ENCODE measurements at places on chromosomes 7 and 10.

- peak; percentile 71 for DNase-seq
Measured at GRCh38 chr10:102133373-102134195, 744 bp downstream of the PPRC1 start.

DNA sequence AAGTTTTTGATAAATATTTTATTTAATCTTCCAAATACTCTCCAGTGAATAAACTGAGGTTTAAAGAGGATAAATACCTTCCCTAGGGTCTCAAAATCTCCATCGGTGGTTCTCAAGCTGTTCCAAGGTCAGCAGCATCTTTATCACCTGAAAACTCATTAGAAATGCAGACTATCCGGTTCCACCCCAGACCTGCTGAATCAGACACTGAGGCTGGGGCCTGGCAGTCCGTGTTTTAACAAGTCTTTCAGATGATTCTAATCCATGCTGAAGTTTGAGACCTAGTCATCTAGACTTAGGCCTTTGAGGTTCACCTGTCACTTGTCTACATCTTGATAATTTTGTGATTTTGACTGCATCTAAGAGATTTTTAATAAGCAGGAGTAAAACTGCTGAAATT, 37.5 kb downstream of the PLEKHA8 start:
- DNase-seq = no peak

GRCh38 chr7:89029864-89030263, 234.3 kb upstream of the TEX47 start:
- peak; percentile 81 for DNase-seq

GRCh38 chr7:119925581-119926289, 347.2 kb upstream of the KCND2 start:
- DNase-seq = no peak

GRCh38 chr10:118332948-118333710, 9.0 kb downstream of the FAM204A start:
- DNase-seq = no peak

- DNase-seq = peak; percentile 21
Measured at GRCh38 chr7:15839416-15840100, 153.1 kb upstream of the MEOX2 start.

DNA sequence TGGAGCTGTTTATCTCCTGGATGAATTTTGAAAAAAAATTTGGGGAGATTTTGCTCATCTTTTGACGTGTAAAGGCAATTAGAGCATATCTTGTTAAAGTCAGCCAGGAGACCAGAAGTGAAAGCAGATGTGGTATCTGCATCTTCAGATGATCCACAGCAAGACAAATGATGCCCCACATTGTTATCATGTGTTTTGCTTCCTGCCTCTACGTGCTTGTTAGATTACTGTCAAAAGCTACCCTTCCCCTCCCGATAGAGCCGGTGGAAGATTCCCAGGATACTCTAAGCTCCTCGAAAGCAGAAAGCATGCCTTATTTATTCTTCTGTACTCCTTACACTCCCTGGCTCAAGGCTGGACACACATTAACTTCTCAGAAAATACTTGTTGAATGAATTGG, 12.9 kb downstream of the COL17A1 start:
- DNase-seq = no peak

GRCh38 chr7:140546947-140547346, 67.6 kb upstream of the MKRN1 start:
- no peak for DNase-seq

DNA sequence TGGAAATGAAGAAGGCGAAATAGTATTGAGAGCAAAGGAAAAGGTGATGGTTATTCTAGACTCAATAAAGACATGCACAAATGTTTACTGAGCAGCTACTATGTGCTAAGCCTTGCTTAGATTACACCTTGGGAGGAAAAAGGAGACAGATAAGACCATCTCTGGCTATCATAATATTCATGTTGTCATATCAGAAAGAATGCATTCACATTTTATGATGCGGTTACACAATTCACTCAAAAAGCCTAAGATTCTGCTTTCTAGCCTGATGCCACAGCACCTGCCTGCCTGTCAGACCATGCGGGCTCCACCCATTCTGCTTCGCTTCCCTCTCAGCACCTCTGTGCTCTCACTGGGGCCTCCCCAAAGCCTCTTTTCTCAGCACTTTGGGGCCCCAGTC, 100.9 kb downstream of the JCAD start:
- no peak for DNase-seq

GRCh38 chr7:40786909-40787308, 652.1 kb downstream of the SUGCT start:
- DNase-seq = no peak
